ENCODE measurements at places on chromosomes 11 and 22. TPM values are rescaled to one million over a fixed set of nuclear protein-coding genes. Genes with fewer than 3 reads are reported as not detected.

The C1QTNF4 gene
- total RNA-seq, result 0.34 TPM

The FAM227A gene
- 3.9 TPM for total RNA-seq

- H3K36me3 ChIP-seq, result no peaks in the 10 kb centered on the region
- H3K4me3 ChIP-seq, result no peak overlapping the region
- H3K27me3 ChIP-seq, result no peaks in the 10 kb centered on the region
- peak; percentile 16 for DNase-seq
- H3K4me1 ChIP-seq, result peaks cover 8% of the 10 kb centered on the region
Observed at GRCh38 chr11:119615003-119615881, 113.8 kb downstream of the NECTIN1 start.

DNA sequence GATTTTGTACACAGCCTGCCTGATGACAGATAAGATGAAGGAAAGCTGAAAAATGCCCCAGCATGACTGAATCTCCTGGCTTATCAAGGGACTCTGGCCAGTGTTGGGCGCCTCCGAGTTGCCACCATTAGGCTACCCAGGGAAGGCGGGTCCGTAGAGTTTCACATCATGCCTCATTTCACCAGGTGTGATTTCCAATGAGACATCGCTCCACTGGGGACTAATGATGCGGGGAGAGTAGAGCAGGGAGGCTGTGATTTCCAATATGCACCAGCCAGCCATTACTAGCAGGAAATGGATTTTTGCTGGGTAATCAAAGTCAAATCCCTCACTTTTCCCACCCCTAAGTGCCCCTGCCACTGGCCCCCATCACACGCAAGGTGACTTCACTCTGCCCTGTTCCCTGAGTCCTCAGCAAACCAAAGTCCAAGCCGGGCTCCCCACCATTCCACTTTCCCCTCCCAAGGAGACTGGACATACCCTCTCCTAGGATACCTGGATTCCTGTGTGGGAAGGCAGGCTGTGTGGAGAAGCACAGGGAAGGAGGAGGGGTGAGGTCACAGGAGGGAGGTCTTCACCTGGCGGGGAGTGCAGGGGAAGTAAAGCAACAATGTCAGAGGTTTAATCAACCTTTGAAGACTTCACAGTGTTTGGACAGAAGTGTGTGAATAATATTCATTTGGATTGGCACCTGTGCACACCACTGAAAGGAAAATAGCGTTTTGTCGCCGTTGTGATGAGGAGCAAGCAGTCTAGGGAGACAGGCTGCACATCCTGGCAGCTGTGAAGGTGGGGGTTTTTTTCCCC, 613.3 kb upstream of the CADM1 start:
- DNase-seq, result no peak
- H3K4me3 ChIP-seq, result no peak overlapping the region
- H3K27me3 ChIP-seq, result no peaks in the 10 kb centered on the region
- no peaks in the 10 kb centered on the region for H3K4me1 ChIP-seq
- H3K36me3 ChIP-seq, result no peaks in the 10 kb centered on the region
- no peak overlapping the region for H3K27ac ChIP-seq

GRCh38 chr11:57124505-57124904, 57.2 kb upstream of the LRRC55 start:
- H3K4me3 ChIP-seq, result no peak overlapping the region
- no peak overlapping the region for H3K27ac ChIP-seq
- no peak for DNase-seq
- no peaks in the 10 kb centered on the region for H3K36me3 ChIP-seq
- peaks cover 54% of the 10 kb centered on the region for H3K27me3 ChIP-seq
- no peaks in the 10 kb centered on the region for H3K4me1 ChIP-seq

DNA sequence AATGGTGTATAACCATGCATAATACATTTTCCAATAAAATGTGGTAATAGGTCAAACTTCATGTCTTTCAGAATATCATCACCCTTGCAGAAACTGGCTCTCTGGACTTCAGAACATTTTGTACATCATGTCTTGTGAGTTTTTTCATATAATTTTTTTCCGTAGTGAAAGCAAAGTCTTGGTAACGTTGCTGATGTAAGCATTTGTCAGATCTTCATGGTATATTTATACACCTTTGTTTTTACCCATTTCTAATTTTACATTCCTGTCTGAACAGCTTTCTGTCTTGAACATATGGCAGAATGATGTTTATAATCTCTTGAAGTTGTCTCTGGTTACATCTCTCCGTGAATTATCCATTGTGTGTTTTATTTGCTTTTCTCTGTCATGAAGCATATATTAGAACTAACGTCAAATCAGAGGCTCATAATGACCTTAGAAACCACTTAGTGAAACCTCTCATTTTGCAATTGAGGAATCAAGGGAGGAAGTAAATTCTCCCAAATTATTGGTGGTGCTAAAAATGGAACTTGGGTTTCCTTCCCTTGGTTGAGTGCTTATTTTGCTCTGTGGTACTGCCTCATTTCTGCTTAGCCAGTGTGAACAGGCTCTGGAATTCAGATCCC, 37.4 kb downstream of the CSRP3 start:
- peaks cover 6% of the 10 kb centered on the region for H3K36me3 ChIP-seq
- H3K27me3 ChIP-seq, result no peaks in the 10 kb centered on the region
- H3K27ac ChIP-seq, result no peak overlapping the region
- H3K4me1 ChIP-seq, result no peaks in the 10 kb centered on the region
- no peak overlapping the region for H3K4me3 ChIP-seq
